Suppressor macrophage (primary cell): ENCODE measurements at places on chromosomes 3 and 15.

GRCh38 chr15:95793231-95793630 lies 537.3 kb upstream of the NR2F2 start:
- no peak for DNase-seq

- peak; percentile 30 for DNase-seq
These were observed 53.3 kb downstream of the TIPARP start for GRCh38 chr3:156727519-156728205.

DNA sequence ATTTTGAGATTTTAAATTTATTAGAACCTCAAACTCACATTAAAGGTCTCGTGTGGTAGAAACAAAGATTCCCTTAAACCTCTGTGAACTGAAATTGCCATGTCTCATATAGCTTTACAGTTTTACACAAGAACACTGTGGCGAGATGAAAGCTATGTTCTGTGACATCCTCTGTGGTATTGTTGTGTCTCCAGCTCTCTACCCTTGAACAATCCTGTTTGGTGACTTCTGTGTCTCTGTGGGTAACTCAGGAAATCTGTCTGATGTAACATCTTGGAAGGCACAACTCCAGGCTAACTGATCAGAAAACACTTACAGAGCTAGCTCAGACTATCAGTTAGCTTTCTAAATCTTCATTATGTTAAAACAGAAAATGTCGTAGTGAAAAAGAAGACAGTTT lies 318.8 kb upstream of the GBE1 start:
- no peak for DNase-seq

- DNase-seq: no peak
These were observed 370.5 kb downstream of the CTNNB1 start for GRCh38 chr3:41569632-41570305.

- DNase-seq: no peak
These were observed 44.8 kb upstream of the B3GNT5 start for GRCh38 chr3:183208260-183208659.
